NCI-H2171 treated with DMSO at 0.1 percent for 48 hours (cell line): ENCODE measurements at places on chromosomes 13 and 19.
A peak's percentile ranks its signal among the peaks of the same experiment; 100 is the strongest.

DNA sequence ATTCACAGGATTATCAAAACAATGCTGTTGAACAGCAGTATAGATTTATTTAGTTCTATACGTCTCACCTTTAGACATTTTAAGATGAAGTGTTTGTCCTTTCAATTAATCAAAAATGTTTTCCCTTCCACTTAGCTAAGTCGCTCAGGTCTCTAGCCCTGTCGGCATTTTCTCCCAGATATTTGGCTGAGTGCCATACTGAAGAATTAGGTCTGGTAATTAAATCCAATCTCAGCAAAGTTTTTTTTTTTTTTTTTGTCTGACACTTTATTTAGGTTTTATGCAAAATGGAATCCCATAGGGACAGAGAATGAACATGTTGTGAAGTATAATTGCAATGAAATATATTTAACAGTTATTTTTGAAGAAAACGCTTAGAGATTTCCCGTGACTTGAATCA lies 44.1 kb downstream of the RFC3 start:
- peak; percentile 34 for DNase-seq

DNA sequence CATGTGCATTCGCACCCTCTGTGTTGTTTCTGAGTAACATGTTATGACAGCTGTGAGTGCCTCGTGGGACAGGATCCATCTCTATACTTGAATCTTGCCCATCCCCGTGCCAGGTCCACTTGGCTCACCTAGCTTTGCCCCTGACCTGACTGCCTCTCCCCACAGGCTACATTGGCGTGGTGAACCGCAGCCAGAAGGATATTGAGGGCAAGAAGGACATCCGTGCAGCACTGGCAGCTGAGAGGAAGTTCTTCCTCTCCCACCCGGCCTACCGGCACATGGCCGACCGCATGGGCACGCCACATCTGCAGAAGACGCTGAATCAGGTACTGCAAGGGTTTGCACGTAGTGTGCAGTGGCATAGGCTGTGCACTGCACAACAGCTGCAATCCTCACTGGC lies 53.2 kb downstream of the TMED1 start:
- DNase-seq: no peak

- DNase-seq: no peak
Measured at GRCh38 chr19:8663920-8664670, 33.7 kb downstream of the NFILZ start.

DNA sequence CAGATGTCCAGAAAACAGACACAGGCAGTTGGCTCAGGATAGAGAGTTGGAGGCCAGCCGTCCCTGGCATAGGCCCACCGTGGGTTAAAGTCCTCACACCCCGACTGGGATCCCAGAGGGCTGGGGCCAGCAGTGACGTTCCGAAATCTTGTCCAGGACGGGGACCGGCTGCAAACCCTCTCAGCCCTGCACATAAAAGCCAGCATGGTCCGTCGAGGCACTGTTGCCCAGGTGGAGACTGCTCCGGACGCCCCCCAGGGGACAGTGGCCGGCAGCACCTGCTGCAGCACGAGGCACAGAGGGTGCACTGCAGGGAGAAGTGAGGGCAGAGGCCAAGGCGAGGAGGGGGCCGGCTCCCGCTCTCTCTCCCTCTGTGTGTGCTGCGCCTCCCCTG lies 4.3 kb upstream of the IFNL2 start:
- DNase-seq: no peak

DNA sequence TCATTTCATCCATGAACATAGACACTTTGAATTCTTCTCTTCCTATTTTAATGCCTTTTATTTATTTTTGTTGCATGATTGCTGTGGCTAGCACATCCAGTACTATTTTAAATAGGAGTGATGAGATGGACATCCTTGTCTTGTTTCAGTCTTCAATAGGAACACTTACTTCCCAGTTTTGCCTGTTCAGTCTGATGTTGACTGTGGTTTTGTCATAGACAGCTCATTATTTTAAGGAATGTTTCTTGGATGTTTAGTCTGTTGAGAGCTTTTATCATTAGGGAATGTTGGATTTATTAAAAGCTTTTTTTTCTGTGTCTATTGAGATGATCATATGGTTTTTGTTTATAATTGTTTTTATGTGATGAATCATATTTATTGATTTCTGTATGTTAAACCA lies 586.6 kb downstream of the SLITRK1 start:
- no peak for DNase-seq

DNA sequence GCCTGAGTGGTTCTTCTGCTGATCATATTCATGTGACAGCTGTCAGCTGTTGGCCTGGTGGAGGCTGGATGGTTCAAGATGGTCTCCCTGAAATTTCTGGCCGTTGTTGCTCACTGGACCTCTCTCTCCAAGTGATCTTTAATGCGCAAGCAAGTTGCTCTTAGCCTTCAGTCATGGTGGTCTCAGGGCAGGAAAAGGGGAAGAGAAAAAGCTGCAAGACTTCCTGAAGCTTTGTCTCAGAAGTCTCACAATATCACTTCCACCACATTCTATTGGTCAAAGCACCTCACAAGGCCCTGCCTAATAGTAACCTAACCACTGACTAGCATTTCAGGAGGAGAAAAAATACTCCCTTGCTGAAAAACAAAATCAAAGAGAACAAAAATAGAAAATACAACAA lies 1.6 kb upstream of the ZNF567 start:
- DNase-seq: no peak

- no peak for DNase-seq
Measured at GRCh38 chr13:49594576-49594975, 9.2 kb upstream of the RCBTB1 start.

DNA sequence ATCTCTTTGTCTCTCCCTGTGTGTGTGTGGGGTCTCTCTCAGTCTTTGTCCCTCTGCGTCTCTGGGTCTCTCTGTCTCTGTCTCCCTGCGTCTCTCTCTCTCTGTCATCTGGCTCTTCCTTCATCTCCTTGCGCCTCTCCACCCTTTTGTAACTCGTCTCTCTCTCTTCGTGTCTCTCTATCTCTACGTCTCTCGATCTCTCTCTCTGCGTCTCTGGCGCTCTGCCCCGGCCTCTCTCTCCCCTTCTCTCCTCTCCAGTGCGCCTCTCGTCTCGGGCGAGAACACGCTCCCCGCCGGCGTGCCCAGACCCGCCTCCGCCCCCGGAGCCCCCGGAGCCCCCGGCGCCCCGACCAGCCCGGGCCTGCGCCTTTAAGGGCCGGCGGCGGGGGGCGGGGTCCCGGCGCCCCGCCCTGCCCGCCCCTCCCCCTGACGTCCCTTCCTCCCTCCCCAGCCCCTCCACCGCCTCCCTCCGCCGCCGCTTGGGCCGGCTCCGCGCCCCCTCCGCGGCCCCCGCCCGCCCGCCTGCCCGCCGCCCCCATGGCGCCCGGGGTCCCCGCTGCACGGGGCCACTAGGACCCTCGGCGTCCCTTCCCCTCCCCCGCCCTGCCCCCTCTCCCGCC lies at the start of gene MARK4:
Gene MARK4 (plus strand): TSS at position 440 of the 620 bp plus-strand sequence. CDS start 318 bp downstream, outside the sequence.
- peak; percentile 85 for DNase-seq

DNA sequence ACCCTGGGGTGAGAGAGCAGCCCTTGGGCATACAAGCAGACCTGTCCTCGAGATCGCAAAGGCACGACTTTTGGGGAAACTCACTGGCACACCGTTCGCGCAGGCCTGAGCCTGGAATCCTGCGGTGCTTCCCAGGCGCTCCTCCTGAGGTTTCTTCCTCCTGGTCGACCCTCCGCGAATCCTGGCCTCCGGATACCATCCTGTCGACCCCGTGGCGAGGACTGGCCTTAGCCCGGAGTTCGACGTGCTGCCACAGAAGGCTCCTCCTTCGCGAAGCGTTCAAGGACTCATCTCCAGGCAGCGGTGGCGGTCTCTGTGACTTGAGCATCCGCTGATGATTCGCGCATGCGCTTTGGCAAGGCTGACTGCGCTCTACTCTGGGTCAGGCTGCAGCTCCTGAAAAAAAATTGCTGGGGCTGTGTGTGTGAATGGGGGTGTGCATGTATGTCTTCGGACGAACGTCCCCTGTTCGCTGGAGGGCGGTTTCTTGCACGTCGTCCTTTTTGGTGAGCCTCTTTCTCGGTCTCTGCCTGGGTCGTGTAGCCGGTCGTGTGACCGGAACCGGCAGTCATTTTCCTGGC lies 64.4 kb upstream of the ZNF527 start:
- DNase-seq: no peak
